ENCODE measurements at places on chromosomes 16 and 17. TPM values are rescaled to one million over a fixed set of nuclear protein-coding genes. Genes with fewer than 3 reads are reported as not detected.

TMEM92 gene
- polyA plus RNA-seq: not detected

- DNase-seq: no peak
These were observed 228.9 kb upstream of the TNRC6C start for GRCh38 chr17:77729587-77729986.

DNA sequence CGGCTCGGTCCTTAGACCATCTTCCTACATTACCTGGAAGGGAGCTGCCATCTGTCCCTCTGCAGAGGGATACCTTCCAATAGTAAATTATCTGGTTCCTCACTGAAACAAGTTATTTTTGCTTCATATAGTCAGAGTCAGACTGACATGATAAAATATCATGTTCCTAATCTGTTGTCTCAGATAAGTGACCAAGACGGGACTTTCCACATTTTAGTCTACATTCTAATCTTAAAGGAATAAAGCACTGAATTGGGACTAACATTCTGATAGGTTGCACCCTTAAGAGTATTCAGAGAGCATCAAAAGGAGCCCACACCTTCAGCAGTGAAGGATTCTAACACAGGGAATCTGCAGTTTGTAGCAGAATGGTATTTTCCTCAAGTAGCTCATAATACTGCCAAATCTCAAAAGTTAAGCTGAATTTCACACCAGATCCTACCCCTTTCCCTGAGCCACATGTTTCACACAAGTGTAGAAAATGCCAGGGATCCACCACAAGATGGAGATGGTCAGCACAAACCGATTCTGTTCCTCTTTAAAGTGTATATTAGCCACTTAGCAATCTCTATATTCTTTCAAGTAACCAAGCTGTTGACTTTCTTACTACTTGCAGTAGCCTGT is 13.4 kb downstream of the GINS2 start:
- DNase-seq: no peak

SCNN1B gene
- not detected for polyA plus RNA-seq

DNA sequence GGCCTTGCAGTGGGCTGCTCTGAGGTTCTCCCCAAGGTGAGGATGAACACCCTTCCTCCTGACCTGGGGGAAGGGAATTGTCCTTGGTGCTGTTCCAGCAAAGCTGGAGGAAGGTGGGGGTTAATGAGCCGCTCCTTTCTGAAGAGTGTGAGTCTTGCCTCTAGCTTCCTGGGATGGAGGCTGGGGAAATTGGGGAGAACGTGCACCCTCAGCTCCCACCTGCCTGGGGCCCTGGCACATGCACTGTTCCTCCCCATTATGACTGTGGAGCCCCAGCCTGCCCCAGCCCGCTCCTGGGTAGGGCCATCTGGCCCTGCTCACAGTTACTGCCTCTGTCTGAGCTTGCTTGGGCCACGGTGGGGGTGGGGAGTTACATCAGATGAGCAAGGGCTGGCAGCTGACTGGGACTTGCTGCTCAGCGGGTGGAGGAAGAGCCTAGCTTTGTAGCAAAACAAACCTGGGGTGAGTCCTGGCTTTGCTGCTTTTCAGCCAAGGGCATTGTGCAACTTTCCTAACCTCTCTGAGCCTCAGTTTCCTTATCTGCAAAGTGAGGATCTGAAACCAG is 11.1 kb downstream of the TNS4 start:
- no peak for DNase-seq

GRCh38 chr16:11306997-11307638 is 26.0 kb upstream of the PRM1 start:
- DNase-seq: peak; percentile 83

SLC12A3 gene
- 0.03 TPM for polyA plus RNA-seq

DNA sequence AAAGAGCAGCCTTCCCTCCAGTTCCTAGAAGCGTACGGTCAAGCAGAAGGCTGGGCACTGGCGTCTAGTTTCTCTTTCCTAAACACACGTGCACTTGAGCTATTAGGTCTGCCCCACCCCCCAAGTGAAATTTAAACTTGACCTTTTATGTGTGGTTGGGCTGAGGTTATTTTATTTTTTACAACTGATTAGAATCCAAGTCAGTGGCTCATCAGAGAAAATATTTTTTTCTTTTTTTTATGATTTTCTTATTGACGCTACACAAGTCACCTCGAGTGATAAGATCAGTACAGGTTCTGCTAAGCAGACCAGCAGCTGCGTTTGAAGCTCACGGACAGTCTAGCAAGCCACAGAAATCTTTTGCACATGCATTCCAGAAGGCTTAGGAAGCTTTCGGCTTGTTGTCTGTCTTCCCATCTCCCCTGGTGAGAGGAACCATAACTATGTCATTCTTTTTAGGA is 95.1 kb downstream of the ZFHX3 start:
- DNase-seq: no peak

DNA sequence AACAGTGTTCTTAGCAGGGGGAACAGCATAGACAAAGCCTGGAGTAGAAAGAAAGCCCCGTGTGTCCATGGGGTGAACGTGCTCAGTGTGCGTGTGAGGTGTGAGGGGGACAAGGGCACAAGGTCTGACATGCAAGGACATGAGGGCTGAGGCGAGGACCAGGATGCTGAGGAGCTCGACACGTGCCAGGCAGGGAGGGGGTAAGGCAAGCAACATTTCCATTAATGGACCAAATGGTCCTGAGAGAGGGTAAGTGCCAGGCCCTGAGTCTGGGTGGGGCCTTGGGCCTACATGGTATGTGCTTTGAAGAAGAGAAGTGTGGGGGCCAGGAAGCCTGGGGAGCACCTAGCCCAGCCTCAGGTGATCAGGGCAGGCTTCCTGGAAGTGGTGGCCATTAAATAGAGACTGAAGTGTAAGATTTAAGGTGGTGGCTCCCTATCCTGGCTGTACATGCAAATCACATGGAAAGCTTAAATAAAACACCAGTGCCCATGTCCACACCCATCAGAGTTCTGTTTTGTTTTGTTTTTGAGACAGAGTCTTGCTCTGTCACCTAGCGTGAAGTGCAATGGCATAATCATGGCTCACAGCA is 29.3 kb downstream of the ADCY7 start:
- no peak for DNase-seq

- no peak for DNase-seq
These were observed 59.7 kb upstream of the DHX40 start for GRCh38 chr17:59505610-59506276.

DNA sequence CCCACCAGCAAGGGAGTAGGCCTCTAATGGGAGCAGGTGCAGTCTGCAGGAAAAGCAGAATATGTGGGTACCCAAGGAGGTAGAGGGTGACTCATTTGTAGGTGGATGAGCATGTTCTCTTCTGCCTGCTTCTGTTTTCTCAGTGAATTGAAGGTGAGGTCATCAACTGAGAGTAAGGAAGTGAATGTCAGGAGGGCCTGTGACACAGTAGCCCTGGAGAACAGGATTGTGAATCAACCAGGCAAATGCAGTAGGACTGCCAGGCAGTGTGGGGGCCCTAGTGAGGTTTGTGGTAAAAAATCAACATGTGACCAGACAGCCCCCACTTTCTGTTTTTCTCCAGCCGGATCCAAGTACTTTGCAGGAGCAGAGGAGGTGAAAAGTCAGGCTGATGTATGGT is 150.5 kb upstream of the SOX9 start:
- DNase-seq: no peak

OR2C1 gene
- polyA plus RNA-seq: 0.12 TPM

DNA sequence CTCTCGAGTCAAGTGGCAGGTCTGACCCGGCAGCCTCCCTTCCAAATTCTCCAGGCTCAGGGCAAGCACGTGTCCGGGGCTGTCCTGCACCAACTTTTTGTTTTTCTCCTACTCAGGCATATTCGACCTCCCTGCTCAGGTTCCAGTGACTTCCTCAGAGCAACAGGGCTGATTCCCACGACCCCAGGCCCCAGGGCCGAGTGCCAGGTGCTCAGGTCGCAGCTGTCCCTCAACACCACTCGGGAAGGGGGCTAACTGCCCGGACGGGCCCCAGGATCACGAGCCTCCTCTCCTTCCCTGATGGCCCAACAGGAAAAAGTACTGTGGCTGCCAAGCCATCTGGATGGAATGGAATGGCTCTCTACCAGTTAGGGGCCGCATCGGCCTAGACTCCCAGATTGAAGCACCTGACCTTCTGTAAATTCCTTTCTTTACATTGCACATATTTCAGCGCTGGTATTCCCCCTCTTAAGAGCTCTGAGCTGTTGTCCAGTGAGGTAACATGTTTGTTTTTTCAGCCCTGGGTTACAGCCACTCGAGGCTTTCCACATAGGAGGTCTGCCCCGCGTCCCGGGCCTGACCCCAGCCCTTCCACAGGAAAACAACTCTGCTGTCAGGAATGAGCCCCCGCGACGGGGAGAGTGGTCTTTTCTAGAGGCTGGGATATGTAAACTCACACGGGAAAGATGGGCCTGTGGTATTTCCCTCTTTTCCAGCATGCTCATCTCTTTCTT is 25.0 kb downstream of the NXN start:
- DNase-seq: no peak

Data from CD14-positive monocyte (primary cell).